ENCODE measurements at places on chromosomes 2 and 18.

GRCh38 chr2:1017827-1018226, 67.2 kb downstream of the SNTG2 start:
- DNase-seq: no peak

- DNase-seq: no peak
These were observed 1.5 kb downstream of the SLC30A3 start for GRCh38 chr2:27261241-27261925.

- DNase-seq: no peak
These were observed 48.8 kb upstream of the MGAT5 start for GRCh38 chr2:134205087-134205486.

DNA sequence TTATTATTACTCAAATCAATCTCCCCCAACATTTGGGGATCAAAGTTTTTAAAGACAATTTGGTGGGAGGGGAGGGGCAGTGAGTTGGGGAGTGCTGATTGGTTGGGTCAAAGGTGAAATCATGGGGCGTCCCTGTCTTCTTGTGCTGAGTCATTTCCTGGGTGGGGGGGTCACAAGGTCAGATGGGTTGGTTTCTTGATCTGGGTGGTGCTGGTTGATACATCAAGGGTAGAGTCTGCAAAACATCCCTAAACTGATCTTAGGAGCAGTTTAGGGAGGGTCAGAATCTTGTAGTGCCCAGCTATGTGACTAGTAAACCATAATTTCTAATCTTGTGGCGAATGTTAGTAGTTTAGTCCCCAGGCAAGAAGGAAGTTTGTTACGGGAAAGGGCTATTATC, 67.4 kb downstream of the MOGAT1 start:
- DNase-seq: no peak

DNA sequence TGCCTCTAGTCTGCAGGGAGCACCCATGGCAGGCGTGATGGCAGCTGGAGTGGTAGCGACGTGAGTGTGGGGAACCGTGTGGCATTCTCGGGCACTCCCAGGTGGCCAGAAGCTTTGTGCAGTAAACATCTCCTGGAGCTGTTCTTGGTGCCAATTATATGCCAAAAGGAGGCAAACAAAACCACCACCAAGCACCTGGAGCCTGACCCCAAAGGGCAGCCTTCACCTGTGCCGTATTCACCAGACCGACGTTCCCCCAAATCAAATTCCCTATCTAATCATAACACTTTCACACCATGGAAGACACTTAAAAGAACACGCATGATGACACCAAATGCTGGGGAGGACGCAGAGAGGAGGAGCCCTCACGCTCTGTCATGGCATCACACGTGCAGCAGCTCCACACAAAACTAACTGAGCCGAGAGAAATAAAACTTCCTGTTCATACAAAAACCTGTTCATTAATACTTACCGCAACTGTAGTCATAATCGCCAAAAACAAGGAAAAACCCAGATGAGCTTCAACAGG, 123.6 kb downstream of the EIPR1 start:
- DNase-seq: no peak

DNA sequence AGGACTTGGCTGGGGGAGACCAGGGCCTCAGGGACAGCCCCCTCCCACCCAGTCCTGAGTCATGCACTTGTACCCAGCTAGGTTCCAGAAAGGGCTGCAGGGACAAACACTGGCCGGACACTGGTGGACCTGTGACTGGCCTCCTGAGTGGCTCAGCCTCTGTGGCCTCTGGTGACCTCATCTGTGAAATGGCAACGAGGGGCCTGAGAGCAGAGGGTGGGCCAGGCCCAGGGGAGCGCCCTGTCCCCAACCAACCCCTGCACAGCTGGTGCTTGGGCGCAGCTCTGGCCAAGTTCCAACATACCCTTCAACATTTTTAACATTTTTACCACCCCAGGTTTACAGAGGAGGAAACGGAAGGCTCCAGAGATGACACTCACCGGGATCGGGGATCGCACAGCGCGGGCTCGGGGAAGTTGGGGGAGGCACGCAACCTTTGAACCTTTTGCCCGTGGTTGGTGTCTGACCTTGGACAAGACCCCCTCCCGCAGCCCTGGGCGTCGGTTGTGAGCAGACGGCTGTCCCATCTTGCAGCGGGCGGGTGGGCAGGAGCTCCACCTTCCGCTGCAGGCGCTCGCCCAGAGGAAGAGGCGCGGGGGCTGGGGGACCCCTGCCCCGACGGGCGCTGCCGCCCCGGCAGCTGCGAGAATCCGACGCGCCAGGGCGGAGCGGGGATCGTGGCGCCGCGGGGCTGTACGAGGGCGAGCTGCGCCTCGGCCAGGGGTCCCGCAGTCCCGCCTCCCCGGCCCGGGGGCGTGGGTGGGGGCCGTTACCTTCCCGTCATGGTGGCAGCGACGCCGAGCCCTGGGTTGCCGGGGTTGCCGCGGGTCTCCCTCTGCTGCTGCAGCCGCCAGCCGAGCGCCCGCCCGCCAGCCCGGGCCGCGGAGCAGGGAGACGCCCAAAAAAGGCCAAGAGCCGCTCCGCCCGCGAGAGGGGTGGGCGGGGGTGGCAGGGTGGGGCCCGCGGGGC, 805 bp downstream of the LIMS2 start:
- no peak for DNase-seq

DNA sequence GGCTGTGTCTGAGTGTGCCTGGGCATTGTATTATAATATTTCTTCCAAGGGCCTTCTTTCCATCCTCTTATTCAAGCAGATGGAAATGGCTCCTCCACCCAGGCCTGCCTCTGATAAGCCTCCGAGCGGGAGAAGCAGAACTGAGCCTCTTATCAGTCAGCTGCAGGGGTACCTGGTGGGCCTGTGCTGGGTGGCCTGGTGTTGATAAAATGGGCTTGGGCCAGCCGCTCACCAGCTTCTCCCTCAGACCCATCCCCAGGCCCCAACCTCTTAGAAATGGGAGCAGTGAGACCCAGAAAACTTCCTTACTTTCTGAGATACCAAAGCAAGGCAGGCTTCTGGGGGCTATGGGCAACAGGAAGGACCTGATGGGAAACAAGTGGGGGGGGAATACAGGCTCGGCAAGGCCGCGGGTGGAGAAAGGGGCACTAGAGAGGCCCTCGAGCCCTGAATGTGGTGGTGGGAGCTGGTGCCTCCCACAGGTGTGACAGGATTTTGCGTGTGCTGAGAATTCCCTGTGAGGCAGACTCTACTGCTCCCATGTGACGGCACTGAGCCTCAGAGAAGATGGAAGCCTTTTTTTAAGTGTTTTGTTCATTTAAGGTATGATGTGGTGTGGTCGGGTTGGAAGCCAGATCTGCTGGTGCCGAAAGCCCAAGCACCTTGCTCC, 18.3 kb downstream of the GYPC start:
- no peak for DNase-seq
